ENCODE measurements at places on chromosomes 1 and 21.

- no peak for DNase-seq
Observed at GRCh38 chr1:8431019-8431418, 113.1 kb downstream of the SLC45A1 start.

DNA sequence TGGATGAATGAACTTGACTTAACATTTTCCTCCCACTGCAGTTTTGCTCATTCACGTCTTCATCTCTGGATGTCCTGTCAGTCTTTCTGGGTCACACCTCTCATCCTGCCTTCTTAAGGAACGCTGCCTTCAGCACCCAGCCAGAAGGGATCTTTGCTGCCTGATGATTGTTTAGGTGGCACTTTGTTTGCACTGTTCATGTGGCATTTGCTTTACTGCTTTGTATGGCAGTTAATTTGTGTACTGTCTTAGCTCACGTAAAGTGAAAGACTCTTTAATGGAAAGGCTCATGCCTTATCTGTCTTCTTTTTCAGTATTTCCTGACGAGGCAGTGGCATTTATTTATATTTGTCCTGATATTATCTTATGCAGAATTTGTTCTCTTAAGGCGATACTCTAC, 4.9 kb downstream of the MIA3 start:
- no peak for DNase-seq

DNA sequence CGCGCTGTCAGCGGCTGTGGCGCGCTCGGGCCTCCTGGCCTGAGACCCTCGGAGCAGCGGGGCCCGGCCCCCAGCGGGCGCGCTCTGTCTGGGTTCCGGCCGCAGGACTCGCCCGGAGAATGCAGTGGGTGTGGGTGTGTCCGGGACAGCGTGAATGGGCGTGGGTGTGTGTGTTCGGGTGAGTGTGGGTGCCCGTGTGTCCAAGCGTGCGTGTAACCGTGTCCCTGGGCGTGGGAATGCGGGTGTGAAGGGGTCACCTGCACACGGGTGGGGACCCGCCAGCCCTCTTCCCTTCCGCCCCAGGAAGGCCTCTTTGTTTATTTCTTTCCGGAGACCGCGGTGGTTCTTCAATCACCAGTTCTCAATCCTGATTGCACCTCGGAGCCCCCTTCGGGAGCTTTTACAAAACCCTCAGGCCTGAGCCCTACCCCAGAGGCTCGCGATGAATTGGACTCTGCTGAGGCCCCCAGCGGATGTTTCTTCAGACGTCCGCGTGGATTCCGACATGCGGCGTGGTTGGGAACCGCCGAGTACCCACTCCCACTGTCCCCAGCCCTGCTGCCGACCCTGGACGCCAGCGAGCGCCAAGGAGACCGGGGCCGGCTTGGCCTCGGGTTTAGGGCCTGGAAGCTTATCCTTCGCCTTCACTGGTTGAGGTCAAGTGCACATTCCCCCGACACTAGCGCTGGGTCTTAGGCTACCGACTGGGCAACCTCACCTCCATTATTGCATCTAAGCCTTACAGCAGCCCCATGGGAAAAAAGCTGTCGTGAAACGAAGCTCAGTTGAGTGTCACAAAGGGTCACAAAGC, 19.3 kb downstream of the SERTAD4 start:
- no peak for DNase-seq

DNA sequence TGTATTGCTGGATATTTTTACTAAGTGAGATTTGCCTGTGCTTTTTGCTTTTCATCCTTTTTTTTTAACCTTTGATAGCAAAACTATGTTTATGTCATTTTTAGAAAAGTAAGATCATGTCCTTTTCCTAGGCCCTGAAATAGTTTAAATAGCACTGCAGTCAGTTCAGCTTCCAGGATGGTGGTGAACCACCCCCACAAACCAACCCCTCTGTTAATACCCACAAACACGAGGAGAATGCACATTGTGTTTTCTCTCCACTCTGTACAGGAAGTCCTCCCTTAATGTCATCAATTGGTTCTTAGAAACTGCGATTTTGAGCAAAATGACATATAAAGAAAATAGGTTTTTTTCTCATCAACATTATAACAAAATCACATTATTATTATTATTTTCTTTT, 117.7 kb upstream of the DSCAM start:
- DNase-seq, result no peak

DNA sequence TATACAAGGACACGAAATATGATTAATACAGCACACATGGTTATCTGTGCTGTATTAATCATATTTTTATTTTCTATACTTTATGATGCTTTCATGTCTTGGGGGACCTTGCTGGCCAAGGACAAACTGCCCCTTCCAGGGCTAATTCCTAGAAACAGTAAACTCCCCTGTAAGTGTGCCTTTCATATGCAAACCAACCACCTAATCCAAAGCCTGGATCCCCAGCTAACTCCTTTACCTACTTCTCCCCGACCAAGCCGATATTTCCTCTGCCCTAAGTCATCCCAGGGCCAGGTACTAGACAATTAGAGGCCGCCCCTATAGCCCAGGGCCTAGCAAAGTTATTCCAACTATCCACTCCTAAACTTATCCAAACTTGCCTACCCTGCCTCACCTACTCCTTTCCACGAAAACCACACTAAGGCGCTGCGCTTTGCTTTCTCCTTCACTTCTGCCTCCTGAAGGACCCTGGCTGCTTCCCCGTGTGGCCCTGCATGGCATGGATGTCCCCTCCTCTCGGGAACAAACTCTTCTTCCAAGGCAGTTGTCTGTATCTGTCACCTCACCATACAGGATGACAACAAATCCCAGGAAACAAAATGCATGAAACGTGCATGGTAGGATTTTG, 10.2 kb downstream of the SH3BP5L start:
- no peak for DNase-seq

DNA sequence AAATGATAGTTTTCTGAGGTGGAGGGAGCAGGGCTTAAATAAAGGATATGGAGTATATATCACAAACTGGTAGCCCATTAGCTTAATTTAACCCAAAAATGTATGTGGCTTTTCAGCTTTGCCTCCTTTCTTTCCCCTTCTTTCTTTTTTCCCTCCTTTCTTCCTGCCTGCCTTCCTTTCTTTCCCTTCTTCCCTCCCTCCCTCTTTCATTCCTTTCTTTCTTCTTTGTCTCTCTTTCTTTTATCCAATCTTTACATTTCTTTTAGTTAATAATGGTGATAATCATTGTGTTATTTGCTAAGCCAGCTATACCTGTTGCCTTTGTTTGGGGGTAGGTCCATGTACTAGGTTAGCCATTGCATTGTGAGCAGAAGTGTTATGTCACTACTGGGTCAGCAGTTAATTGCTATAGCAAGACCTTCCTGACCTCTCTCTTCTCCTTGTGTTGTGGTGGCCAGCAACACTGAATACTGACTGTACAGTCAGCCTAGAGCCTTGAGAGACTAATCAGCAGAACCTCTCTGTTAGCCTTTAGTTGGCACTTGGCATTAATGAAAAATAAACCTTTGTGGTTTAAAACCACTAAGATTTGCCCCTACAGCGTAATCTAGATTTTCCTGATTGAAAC, 5.1 kb downstream of the GORAB start:
- no peak for DNase-seq

- DNase-seq, result no peak
Observed at GRCh38 chr21:36534656-36535055, 54.7 kb upstream of the CLDN14 start.

GRCh38 chr1:30475201-30475600, 248.2 kb downstream of the MATN1 start:
- DNase-seq, result no peak

DNA sequence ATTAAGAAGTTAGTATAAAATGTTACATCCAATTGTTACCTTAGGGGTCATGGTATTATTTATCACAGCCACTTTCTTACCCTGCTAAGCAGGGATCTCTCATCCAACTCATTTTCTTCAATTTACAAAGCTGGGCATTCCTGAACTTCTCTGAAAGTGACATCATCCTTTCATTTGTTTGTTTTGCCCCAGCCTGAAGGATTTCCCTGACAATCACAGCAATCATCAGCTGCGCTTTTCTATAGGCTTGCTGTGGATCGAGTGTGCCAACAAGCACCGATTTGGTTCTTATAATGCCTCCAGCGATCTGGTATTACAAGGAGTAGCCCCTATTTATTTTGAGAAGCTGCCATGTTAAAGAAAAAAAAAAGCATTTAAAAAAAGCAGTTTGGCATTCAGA, 240.2 kb downstream of the USH2A start:
- DNase-seq, result no peak

- DNase-seq, result no peak
Observed at GRCh38 chr1:156124557-156125483, 10.3 kb downstream of the LMNA start.

- no peak for DNase-seq
Observed at GRCh38 chr1:96643519-96643918, 78.1 kb upstream of the PTBP2 start.

DNA sequence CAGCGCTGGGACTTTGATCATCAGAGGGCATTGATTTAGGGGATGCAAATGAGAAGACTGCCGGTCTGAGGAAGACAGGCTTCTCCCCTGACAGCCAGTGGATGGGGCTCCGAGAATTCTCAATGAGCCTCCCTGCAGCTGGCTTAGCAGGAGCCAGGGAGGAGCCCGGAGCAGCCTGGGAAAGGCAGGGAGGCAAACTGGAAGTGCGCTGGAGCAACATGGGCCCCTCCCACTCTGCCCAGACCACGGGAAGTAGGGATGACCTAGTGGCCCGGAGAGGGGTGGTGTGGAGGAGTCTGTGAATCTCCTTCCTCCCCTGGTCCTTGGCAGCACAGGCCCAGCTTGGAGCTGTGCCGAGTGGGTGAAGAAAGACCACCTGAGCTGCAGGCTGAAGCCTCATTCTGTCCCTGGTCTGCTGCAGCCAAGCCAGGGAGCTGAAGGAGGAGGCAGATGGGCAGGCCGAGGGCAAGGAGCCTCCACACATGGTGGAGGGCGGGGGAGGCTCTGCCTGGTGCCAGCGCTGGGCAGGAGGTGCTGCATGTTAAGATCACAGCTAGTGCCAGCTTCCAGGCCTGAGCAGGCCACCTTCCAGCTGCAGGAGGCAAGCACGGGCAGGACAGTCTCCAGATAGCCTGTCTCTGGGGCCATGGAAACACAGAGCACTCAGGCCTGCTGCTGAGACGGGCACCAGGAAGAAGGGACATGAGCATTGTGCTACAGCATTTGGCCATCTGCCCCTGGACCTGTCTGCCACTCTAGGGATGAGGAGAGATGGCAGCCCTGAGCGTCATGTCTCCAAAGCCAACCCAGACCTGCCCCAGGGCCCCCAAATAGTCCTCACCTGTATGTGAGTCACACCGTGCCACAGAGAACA, 12.2 kb upstream of the CLSTN1 start:
- DNase-seq, result no peak

- DNase-seq, result no peak
Observed at GRCh38 chr1:26900815-26901511, 696 bp upstream of the GPATCH3 start.

DNA sequence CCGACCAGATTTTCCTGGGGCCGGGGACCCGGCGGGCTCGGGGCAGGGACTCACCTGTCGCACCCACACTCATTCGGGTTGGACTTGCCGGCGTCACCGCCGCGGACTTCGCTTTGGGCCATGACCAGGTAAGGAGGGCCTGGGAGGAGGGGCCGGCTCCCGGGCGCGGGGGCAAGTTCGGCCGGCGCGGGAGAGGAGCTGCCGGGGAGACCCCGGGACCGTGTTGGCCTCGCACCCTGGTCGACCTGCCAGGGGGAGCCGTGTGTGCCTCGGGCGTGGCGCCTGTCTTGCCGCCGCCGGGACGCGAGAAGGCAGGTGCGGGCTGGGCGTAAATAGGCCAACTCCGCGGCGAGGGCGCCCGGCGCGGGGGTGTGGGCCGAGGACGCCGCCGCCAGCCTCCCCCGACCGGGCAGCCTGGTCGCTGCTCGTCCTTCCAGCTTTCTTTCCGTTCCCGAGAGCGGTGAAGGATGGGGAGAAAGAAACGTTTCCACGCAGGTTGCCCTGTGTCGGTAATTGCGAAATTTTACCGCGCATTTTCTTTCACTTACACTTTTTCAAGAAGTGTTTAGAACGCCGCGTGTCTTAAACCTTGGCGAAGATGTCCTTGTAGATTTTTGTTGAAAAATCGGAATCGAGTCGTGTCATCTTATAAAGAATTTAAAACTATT, 558 bp downstream of the USP1 start:
- DNase-seq, result no peak

DNA sequence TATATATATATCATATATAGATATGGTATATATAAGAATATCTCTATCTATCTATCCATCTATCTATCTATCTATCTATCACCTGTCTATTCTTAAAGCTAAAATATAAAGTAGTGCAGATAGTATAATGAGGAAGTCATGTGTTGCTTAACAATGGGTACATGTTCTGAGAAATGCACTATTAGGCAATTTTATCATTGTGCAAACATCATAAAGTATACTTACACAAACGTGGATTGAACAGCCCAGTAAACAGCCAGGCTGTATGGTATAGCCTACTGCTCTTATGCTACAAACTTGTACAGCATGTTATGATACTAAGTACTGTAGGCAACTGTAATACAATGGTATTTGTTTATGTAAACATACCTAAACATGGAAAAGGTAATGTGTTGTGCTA, 621.0 kb upstream of the NCAM2 start:
- DNase-seq, result no peak

DNA sequence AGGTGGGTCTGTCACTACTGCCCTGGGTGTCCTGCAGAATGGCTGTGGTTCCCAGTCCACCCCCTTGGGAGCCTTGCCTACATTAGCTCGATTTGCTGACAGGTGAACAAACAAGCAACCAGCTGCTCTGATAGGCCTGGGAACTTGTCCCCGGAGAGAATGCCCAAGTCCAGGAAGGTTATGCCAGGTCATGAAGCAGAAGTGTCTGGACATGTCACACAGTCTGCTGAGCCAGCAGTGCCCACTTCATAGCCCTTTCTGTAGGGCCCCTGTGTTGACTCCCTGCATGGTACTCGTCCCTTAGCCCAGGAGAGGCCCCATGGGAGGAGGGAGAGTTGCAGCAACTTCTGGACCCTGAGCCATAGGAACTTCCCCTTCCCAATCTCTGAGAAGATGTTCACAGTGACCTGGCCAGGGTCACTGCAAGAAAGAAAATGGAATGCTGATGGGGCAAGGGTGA, 31.0 kb downstream of the UCK2 start:
- no peak for DNase-seq

GRCh38 chr1:111487133-111487532, 13.3 kb downstream of the C1orf162 start:
- no peak for DNase-seq

GRCh38 chr1:11977625-11978024, 2.6 kb upstream of the MFN2 start:
- DNase-seq, result no peak

DNA sequence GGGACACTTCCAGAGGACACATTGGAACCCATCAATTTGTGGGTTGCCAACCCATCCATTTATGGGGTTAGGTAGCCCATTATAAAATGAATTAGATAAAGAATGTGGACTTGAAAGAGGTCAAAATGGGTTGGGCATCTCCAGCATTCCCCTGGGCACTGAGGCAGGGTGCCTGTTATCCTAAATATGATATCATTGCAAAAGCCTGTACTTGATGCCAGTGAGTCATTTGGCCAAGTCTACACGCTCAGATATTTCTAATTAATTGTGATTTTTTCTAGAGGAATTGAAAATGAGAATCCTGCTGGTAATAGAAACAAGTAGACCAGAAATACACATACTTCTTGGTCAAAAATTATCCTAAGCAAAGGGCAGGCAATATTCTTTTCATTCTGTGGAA, 21.9 kb upstream of the NBL1 start:
- DNase-seq, result no peak
